ENCODE measurements at places on chromosomes 6 and 20.

GRCh38 chr20:25605148-25605547 is 18.7 kb downstream of the NANP start:
- DNase-seq: no peak

GRCh38 chr20:17617868-17618672 is 48.2 kb downstream of the DSTN start:
- DNase-seq: no peak

DNA sequence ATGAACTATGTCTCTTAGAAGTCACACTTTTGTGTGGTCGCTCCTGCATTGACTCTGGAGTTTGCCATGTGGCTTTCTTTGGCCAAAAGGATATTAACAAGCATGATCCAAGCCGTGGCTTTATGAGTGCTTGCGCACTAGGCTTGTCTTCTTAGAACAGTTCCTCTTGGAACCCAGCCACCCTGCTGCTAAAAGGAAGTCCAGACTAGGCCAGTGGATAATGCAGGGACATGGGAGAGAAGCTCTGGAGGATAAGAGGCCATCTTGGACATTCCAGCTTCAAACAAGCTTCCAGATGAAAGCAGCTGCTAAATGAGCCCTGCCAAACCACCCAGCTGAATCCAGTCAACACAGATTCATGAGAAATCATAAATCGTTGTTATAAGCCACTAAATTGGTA is 346.4 kb downstream of the CDC5L start:
- DNase-seq: no peak

GRCh38 chr6:120354452-120355098 is 979.7 kb downstream of the TBC1D32 start:
- no peak for DNase-seq

DNA sequence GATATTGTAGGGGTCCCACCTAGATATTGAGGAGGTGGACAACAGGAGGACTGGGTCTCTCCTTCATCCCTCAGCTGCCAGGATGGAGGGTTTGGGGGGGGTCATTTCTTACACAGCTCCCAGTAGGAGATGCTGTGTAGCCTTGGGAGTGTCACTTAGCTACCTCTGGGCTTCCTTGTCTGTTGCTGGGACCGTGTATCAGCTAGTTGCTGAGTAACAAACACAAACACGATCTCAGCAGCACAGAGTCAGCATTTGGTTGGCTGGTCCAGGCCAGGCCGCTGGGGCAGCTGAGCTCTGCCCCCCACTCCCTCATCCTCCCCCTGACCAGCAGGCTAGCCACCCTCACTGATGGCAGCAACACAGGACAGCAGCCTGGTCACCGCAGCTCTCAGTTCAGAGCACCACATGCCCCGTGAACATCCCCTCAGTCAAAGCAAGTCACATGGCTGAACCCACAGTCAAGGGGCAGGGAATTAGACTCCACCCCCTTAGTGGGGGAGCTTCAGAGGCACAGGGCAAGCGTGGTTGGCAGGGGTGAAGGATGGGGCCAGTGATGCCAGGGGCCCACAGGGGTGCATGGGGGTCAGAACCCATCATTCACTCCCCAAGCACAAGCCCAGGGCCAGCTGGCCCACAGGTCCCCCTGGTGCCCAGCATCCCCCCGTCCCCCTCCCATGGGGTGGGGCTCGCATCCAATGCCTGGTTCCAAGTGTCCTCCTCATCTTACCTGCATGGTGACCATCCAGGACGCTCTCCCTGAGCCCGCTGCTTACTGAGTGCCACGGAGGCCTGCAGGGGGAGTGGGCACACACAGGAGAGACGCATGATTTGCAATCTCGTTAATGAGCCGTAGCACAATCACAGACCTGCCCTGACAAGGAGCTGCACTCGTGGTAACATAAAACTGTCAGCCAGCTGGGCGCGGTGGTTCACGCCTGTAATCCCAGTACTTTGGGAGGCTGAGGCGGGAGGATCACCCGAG is 112.4 kb downstream of the TAF4 start:
- DNase-seq: no peak

DNA sequence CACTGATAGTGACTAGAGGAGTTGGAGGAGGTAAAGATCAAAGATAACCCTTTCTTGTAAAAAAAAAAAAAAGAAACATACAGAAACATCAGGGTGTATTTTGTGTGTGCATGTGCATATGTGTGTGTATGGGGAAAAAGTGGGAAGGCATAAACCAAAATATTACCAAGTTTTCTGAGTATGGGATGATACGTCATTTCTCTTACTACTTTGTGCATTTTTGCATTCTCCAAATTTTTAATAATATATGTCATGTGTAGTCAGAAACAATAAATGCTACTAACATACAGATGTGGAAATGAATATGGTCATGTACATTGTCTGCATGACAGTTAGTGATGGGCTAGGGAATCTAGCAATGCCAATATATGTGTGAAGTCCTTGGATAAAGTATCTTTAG is 161.1 kb downstream of the SASH1 start:
- DNase-seq: no peak

- DNase-seq: no peak
Observed at GRCh38 chr20:20489054-20489453, 121.2 kb downstream of the INSM1 start.
